Mammary epithelial cell (primary cell): ENCODE measurements at places on chromosomes 16 and 17. TPM values are rescaled to one million over a fixed set of nuclear protein-coding genes. Genes with fewer than 3 reads are reported as not detected.

DNA sequence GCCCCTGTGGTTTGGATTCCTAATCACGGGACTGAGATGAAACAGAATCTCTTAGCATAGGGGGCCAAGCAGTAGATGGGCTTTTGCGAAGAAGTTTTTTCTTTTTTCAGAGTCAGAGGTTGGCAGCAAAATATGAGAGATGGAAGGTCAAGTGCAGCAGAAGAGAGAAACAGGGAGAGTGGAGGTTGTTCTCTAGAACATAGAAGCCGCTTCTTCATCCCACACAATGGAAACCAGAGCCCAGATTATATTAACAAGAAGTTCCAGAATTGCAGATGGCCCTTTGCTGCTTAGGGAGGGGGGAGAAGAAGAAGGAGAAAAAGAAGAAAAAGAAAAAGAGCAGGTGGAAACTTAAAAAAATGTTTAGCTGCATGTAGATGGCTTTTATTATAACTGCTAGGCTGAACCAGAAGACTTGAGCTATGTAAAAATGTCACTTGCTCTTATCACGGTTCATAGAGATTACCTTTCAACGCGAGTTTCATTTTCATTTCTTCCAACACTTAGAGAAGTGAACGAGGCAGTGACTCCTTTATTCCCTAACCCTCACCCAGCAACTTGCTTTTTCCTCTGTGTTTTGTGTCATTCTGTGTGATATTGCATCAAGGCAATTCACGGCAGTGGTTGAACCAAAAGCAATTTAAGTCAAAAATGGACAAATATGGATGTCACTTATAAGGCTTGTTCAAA, 737.5 kb downstream of the WWOX start:
- DNase-seq, result no peak

- DNase-seq, result no peak
These were observed 47.7 kb upstream of the ZNF469 start for GRCh38 chr16:88334778-88335720.

DNA sequence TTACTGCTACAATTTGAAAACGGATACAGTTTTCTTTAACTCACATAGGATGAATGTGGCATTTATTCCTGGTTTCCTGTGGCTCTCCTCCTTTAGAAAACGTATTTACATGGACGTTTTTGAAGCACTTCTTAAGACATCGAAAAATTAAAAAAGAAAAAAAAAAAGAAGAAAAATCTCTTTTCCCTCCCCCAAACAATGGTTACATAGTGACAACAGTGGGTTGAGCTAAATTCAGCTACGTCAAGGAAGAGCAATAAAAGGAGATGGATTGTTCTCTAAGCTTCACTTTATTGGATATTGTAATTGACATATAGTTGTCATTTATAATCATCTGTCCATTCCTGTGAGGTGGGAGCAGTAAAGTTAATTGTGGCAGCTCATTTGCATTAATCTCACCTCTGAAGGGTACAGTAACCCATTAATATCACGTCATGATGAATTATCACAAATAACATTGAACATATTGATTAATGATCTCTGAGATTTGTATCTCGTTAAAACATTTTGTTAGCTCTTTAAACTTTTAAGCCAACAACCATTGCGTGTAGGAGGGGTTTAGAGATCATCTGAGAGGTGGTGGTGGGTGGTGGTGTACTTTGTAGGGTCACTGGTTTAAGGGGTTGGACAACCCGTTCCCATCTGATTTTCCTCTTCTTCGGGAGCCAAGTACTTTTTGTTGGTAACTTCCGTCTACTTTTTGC, 184.2 kb downstream of the WWOX start:
- DNase-seq, result no peak

GRCh38 chr17:64281962-64282752, 19.1 kb upstream of the TEX2 start:
- DNase-seq, result peak; percentile 50

Gene KRTAP2-2
- total RNA-seq, result not detected in 2 replicates

Gene ZP2
- total RNA-seq, result not detected in 2 replicates
